ENCODE measurements at places on chromosomes 16 and 17.

DNA sequence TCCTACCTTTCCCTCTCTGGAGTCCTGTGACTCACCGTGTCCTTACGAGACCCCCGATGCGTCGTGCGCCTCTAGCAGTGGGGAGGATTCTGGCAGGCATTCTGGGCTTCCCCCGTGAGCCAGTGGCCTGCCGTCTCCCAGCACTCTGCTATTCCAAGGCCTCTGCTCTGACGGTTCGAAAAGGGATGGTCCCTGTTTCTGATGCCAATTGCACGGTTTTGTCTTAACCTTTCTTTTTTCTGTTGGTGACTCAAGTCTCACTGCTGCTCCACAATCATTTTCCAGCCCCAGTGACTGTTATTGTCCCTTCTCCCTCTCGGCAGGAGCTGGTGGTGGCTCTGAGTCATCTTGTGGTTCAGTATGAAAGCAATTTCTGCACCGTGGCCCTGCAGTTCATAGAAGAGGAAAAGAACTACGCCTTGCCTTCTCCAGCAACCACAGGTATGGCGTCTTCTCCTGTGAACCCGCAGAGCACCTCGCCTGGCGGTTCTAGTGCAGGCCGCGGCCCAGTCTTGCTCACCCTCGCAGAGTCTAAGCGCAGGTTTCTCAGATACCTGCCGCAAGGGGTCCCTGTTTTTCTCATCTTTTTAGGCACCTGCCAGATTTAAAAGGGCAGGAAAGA is 100.1 kb upstream of the CHMP6 start:
- DNase-seq: peak; percentile 81

- DNase-seq: no peak
These were observed 11.9 kb downstream of the CTRL start for GRCh38 chr16:67919622-67920221.

GRCh38 chr17:35731239-35731916 is at the start of gene RASL10B:
RASL10B (plus strand) TSS chr17:35731639; CDS start chr17:35735185, 3,546 bp downstream.
- DNase-seq: peak; percentile 56

DNA sequence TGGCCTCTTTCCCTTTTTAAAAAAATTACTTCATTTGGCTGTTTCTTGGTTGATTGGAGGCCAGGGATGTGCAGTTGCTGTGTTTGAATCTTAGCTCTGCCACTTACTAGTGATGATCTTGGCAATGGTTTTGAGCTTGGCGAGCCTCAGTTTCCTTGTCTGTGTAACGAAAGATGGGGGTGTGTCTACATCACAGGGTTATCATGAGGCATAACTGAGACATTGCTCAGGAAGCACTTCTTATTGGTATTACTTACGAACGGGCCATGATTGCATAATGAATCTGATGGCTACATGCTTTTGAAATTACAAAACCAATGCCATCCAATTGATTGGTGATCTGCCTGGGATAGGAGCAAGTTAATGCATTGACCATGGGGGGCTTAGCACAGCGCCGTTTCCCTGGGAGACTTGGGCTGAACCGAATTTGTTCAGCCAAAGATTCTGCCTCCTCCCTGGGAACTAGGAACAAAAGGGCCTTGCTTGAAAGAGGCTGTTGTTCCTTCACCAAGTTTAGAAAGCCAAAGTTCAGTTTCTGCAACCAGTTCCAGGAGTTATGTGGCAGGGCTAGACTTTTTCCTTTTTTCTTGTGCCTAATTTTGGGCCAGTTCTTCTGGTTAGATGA is 21.9 kb downstream of the CMIP start:
- no peak for DNase-seq

DNA sequence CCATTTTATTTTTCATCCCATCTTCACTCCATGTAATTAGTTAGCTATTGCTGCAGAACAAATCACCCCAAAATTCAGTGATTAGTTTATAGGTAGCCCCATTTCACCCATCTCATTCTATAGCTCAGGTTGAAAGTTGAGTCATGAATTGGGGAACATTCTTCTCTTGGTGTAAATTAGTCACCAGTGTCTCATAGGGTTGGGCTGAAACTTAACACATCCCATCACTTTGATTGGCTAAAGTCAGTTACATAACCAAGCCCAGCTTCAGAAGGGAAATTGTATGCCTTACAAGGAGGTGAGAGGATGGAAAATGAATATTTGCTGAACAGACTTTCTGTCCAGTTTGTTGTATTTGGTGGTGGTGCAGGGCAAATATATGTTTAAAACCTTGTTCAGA is 477.5 kb downstream of the WWOX start:
- no peak for DNase-seq

- peak; percentile 37 for DNase-seq
These were observed 56.7 kb downstream of the GRB7 start for GRCh38 chr17:39794249-39794970.

DNA sequence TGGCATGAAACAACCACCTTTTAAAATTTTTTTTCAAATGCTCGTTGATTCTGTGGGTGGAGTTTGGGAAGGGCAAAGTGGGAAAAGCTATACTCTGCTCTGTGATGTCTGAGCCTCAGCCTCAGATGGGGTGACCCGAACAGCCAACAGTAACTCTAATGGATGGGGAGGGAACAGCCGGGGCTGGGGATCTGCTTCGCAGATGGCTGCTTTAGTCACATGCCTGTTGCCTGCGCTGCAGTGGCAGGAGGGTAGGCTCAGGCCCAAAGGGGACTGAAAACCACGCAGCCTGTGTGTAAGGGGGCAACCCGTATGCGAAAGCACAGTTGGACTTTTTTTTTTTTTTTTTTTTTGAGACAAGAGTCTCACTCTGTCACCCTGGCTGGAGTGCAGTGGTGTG is 14.9 kb upstream of the MAPK3 start:
- no peak for DNase-seq

DNA sequence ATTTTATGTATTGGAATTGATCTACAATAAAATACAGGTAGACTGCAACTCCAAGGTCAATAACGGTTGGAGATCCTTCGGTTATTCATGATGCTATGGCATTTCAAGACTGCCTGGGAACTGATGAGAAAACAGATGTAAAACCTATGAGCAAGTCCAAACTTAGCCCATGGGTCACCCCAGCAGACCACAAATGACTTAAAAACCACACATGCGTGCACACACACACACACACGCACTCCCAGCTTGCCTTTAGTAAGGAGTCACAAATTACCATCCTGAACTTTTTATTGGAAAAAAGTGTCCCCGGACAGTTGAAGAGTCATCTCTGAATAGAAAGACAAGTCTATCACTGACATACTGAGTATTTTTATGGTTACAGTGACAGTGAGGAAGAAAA is 26.7 kb downstream of the TRIM25 start:
- peak; percentile 14 for DNase-seq

DNA sequence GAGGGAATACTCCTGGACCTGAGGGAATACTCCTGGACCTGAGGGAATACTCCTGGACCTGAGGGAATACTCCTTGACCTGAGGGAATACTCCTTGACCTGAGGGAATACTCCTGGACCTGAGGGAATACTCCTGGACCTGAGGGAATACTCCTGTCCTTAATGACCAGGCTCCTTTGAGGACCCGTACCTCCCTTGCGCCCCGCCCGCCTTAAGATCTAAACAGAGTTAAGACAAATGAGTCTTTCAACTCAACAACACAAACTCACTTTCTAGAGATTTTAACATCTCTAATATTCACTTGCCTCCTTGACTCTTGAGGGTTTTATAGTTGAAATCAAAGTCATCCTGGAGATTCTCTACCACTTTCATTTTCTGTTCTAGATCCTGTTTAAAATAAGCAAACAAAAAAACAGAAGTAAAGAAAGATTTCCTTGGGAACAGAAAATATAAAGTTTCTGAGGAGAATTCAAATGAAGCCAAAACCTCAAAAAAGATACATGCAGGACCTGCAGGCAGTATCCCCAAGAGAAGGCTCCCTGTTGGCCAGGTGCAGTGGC is 49.7 kb downstream of the STAT3 start:
- DNase-seq: no peak

GRCh38 chr16:50275098-50275415 is 8.7 kb downstream of the ADCY7 start:
- no peak for DNase-seq

DNA sequence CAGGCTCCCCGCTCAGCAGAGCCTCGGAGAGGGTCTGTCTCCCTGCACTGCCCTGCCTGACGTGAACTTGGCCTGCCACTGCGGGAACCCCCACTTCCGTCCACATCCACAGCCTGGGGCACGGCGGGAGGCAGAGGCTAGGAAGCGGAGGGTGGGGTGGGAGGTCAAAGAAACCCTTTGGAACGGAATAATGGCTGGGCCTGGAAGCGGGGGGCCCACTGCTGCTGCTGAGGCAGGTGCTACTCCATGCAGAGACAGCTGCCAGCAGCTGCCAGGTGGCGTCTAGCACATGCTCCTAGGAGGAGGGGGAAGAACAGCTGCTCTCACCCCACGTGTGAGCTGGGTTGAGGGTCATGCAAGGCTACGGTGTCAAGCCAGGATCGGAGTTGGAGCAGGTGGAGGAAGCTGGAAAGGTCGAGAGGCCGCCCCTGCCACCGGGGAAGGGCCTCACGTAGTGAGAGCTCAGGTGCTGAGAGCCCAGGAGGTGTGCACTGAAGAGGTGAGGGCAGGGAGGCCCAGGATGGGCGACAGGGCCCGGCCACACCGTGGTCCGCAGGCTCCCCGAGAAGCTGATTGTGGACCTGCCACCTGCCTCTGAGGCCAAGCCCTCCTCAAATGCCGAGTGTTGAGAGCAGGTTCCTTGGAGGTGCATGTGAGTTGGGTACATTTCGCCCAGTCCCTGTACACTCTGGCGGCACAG is 9.8 kb downstream of the FSCN2 start:
- no peak for DNase-seq

GRCh38 chr17:78925662-78926555 is 722 bp upstream of the TIMP2 start:
- DNase-seq: no peak

DNA sequence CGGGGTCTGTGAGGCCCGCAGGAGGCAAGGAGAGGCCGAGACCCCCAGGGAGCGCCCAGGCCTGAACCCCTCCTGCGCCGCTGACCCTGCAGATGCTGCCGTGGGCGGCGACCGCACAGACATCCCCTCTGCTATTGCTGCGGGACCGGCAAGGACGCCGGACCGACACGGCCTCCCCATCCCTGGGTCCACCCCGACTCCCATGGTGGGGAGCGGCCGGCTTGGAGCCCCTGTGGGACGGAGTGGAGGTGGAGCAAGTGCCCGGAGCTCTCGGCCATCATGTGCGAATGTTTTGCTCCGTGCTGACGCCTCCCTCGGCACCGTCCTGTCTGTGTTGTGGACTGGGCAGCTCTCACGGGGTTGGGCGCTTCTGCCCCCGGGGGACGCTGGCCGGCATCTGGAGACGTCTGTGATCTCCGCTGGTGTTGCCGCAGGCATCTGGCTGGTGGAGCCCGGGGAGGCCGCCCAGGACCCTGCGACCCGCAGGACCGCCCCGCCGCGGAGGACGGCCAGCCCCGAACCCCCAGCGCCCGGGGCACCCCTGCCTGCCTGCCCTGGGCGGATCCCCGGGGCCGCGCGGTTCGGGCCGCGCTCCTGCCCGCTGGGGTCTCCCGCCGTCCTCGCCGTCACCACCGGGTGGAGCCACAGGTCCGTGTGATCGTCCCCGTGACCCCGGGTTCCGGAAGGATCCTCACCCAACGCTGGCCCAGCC is 12.8 kb upstream of the GNG13 start:
- DNase-seq: peak; percentile 79

GRCh38 chr17:76260220-76260619 is 4.9 kb upstream of the UBALD2 start:
- DNase-seq: no peak

DNA sequence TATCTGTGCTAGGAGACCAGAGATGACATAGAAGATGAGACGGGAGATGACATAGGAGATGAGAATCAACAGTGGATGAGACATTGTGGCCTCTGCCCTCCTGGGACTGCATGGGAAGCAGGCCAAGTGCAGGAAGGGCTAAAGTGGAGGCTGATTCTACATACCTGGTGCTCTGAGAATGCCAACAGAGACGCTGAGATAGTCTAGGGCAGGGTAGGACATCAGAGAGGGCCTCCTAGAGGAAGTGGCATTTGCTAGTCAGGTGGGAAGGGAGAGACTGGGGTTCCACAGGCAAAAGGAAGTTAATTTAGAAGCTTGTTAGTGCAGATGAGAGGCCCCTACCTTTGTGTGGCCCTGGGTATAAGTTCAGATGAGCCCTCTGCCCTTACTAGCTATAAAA is 224.2 kb downstream of the CBLN1 start:
- DNase-seq: no peak

DNA sequence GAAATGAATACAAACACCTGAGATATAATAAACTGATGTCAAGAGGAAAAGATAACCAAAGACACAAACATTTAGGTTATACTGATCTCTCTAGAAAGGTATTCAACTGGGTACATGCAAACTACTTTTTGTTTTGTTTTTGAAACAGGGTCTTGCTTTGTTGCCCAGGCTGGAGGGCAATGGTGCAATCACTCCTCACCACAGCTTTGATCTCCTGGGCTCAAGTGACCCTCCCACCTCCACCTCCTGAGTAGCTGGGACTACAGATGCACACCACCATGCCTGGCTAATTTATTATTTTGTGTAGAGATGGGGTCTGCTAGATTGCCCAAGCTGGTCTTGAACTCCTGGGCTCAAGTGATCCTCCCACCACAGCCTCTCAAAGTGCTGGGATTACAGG is 38.1 kb downstream of the TEKT5 start:
- DNase-seq: no peak

DNA sequence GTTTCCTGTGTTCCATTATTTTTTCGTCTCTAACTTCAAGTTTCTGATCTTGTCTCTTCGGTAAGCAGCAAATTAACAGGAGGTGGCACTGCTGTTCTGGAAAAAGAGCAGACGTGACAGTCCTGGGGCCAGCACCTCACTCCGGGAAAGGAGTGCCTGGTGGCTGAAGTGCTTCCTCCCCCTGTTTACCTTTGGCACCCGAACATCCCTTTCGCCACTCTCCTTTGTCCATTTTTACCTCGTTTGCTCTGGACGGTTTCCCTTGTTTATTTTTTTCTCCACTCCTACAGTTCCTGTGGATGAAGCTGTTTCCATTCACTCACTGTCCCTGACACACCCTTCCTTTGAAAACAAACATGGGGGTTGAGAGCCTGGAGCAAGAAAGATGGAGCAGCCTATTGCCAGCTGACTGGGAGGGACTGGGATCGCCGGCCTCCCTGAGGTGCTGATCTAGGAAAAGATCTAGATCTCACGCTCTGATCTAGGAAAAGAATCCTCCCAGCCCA is 12.6 kb downstream of the SAP30BP start:
- DNase-seq: no peak

DNA sequence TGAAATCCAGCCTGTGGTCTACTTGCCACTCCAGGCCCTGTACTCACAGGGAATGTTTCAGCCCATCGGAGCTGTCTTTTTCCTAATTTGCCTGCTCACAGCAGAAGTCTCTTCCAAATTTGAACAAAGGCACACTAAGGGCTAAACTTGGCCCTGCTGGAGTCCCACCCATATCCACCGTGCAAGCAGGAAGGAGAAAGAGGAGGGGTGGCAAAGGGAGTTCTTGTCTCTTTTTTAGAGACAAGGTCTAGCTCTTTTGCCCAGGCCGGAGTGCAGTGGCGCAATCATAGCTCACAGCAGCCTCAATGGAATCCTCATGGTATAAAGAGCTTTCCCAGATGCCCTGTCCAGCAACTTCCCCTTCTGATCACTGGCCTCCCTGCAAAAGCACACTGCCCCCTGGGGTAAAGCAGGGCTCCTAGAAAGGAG is 2.7 kb upstream of the PRM1 start:
- no peak for DNase-seq

All from activated T-cell treated with anti-CD3 and anti-CD28 coated beads, Interleukin-2, amount 50 U/mL, for 48 hours (primary cell).